ENCODE measurements at places on chromosomes 3 and 15.

- peak; percentile 55 for DNase-seq
Measured at GRCh38 chr3:177776661-177777101, 579.4 kb upstream of the TBL1XR1 start.

DNA sequence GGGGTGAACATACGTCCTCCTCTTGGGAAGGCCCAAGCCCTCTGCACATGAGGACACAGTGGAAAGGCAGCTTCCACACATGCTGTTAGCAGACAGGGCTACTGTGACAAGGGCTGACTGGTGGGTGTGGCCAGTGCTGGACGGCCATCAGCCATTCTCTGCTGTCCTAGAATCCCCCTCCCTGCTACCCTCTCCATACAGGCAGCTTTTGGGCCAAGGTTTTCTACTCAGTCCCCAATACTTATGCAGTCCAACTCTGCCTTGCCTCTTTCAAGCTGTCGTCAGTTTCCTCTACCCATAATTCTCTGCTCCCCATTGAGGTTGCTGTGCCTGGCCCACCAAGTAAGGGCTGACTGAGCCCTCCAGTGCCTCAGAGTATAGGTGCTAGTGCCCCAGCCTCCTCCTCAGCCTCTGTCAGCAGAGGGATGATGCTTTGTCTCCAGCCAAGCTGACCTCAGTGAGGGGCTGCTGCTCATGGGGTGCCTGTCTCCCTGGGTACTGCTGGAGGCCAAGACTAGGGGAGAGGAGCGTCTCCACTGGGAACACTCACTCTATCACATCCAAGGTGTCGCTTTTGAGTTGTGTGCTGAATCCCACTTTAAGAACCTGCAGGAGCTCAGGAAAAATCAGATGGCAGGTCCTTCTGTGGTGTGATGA, 2.8 kb downstream of the LOXL1 start:
- peak; percentile 53 for DNase-seq

GRCh38 chr15:77634266-77634962, 1.7 kb upstream of the LINGO1 start:
- DNase-seq = peak; percentile 23

GRCh38 chr3:26018889-26019288, 229.0 kb downstream of the OXSM start:
- no peak for DNase-seq

DNA sequence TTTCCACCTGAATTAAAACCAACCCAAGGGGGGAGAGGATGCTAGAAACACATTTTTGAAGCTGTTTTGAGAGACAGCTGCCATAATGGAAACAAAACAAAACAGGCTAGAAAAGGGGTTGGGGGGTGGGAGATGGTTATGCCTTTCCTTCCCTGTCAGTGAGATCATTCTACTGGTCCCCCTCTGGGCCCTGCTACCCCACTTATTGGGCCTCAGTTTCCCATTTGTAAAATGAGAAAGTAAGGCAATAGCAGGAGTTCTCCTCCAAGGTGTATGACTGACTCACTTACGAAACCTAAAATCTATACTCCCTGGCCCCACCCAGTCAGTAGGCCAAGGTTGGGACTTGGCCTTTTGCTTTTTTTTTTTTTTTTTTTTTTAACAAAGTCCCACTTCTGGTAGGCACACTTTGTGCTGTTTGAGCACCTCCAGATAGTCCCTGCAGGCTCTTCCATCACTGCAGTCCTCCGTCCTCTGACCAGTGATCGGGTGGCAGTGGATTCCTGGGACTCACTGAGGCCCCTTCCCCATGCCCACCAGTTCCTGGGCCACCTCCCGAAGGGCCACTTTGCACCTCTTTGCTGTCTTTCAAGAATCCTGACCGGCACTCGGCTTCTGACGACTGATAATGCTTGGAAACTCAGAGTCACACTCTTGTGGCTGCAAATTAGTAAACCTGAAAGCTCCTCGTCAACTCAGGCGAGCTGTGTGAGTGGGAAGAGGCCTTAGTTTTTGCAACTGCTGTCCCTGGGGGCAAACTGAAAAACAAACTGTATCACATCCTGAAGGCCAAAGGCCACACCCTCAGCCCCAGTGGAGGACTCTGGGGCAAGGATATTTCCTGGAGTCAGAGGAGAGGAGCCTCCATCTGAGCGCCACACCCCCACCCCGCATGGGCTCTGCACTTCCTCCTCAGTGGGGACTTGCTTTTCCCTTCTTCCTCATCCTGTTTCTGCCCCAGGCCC, 6.7 kb upstream of the PSTPIP1 start:
- no peak for DNase-seq

DNA sequence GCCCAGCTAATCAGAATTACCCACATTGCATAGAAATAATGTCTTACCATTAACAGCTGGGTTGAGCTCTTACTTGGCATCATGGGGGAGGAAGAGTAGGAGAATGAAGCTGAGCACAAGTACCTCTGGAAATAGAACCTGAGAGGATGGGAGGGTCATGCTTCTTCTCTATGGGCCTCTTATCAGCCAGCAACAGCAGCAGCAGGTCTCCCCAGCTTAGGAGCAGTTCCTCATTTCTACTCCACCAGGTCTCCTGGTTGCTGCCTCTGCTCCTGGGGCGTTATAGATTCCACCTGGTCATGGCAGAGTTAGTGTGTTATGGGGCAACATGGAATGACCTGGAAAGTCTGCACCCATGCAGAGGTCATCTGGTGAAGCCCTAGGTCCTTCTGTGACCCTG, 3.4 kb downstream of the FSD2 start:
- DNase-seq = no peak

DNA sequence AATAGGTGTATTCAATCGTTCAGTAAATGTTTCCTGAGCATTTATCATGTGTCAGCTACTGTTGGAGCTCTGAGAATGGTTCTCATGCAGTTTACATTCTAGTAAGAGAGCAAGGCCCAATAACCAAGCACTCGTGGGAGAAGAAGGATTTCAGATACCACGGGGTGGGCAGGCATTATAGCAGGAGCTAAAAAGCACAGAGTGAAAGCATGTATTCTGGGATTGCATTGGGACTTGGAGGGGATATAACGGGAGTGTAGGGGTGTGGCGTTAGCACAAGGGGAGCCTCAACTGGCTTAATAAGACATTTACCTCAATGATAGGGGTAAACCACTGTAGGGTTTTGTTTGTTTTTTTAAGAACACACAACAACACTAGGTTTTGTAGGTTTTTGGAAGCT, 1.6 kb upstream of the SIAH2 start:
- no peak for DNase-seq

DNA sequence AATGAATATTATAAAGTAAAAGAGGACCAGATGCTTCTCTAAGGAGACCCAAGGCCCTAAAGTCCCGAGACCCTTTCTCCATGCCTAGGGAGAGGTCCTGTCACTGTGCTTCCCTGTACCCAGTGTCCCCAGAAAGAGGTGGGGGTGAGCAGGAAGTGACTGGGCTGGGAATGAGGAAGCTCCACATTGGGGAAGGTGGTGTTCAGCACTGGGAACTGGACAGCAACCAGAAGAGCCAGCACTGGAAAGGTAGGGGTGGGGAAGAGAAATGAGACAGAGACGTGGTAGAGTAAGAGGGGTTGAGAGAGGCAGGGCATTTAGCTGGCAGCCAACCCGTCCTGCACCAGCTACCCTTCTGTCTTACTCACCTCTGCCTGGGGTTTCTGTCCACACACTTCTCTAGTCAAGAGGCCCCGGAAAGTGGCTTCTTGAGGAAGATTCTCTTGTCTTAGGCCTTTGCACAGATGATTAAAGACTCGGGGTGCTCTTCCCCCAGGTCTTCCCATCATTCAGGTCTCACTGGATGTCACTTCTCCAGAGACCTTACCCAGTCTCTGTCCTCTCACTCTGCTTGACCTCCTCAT, 12.2 kb downstream of the RRP9 start:
- DNase-seq = no peak

DNA sequence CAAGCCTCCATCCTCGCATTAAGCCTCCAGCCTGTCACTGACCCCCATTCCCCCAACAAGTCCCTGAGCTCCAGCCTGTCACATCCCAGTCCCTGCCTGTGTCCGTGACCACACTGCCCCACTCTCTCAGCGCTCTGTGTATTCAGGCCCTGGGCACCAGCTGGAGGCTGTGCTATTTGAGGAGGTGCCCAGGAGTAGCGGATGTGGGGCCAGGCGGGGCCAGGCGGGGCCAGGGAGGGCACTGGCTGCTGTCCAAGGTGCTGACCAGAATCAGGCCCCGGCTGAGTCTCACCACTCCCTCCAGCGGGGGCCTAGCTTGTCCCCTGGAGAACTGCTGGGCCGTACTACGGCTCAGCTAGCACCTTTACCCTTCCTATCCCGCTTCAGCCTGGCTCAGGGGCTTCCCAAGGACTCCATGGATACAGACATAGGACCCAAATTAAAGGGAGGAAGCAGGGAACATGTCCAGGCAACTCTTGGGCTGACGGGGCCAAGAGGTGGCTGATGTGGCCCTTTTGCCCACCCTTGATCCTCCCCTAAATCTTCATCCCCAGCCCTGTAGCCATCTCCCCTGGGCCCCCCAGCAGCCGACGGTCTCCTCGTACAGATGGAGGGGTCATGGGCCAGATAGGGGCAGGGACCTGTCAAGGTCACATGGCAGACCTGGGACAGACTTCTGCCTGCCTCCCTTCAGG, 1.1 kb downstream of the HHATL start:
- DNase-seq = peak; percentile 15

GRCh38 chr3:139835830-139836683, 98.9 kb upstream of the CLSTN2 start:
- DNase-seq = no peak

DNA sequence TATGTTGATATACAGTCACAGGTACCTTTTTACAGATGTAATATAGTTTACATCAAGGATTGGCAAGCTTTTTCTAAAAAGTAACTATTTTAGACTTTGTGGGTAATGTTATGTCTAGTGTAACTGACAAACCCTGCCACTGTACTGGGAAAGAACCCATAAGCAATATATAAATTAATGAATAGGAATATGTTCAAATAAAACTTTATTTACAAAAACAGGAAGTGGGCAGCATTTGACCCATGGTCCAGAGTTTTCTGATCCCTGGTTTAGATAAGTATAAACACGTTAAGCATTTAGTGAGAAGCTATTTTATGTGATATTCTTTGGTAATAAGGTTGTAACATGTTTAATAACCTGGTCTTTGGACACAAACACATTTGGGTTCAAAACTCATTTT, 915.2 kb upstream of the ROBO1 start:
- no peak for DNase-seq

GRCh38 chr3:147409143-147410115, at the start of gene ZIC1:
Gene ZIC1 (plus strand): TSS chr3:147409365. CDS start chr3:147410113, 748 bp downstream.
- DNase-seq = peak; percentile 65

GRCh38 chr3:136624371-136624770, 127.8 kb downstream of the STAG1 start:
- DNase-seq = no peak

GRCh38 chr3:134796281-134797056, 1.4 kb downstream of the EPHB1 start:
- DNase-seq = peak; percentile 40
